ENCODE measurements at places on chromosomes 7 and 10.

GRCh38 chr7:131027287-131027773, 293.3 kb upstream of the KLF14 start:
- DNase-seq: no peak

DNA sequence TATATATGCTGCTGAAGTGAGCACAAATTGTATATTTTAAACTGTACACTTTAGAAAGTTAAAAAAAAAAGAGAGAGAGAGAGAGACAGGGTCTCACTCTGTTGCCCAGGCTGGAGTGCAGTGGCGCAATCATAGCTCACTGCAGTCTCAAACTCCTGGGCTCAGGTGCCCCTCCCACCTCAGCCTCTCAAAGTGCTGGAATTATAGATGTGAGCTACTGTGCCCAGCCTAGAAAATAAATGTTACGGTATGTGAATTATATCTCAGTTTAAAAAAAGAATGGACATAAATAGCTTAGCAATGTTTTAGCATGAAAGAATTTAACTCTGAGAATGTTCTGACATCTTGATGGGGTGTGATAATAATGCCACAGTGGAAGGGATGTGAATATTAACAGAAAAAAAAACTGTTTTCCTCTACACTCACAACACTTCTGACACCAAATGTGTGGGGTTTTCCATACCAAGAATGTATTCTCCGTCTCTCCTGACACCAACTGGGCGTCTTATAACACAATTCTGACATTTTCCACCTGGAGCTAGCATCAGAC, 162.1 kb downstream of the PLCE1 start:
- DNase-seq: no peak

GRCh38 chr10:110107430-110107829, 99.6 kb downstream of the ADD3 start:
- DNase-seq: no peak

GRCh38 chr10:14040787-14041631, 289.7 kb downstream of the FRMD4A start:
- no peak for DNase-seq

DNA sequence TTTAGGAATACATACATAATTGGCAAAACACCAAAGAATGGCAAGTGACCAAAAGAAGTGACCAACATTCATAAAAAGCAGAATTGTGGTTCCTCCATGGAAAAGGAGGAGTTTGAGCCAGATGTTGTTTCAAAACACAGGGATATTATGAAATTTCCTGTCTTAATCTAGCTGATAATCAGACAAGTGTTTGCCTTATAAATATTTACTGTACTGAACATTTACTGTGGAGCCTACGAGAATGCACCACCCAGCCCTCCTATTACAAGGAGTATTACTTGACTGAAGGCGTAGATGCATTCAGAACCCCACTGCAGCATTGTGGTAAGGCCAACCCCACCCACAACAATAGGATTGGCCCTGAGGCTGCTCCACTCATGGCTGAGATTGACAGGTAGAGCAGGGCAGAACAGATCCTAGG, 118.9 kb downstream of the AKR1D1 start:
- no peak for DNase-seq

- DNase-seq: no peak
Measured at GRCh38 chr7:28405662-28406061, 6.7 kb upstream of the CREB5 start.

- DNase-seq: no peak
Measured at GRCh38 chr7:158061026-158061630, 526.5 kb downstream of the PTPRN2 start.

DNA sequence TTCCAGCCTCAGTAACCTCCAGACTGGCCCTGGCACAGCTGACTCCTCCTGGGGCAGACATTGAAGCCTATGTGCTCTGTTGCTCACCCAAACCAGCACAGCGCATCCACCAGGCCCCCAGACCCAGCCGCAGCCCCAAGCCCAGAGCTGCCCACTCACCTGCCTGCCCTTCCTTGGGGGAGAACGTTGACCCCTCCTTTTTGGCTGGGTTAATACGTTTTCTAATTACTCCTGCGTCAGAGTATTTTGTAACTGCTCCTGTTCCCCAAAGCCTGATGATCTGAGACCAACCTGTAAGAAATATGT, 106.9 kb upstream of the NPS start:
- DNase-seq: no peak

DNA sequence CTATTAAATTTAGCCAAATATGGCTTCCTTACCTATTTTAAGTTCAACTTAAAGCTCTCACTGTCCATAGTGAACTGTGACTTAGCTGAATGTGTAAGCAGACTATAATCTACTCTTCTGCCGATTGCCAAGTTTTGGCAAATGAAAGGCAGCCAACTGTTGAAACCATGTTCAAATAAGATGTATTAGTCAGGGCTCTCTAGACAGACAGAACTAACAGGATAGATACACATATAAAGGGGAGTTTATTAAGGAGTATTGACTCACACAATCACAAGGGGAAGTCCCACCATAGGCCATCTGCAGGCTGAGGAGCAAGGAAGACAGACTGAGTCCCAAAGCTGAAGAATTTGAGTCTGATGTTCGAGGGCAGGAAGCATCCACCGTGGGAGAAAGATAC, 837.7 kb upstream of the AUTS2 start:
- no peak for DNase-seq
